ENCODE measurements at places on chromosomes 5 and 9. TPM values are rescaled to one million over a fixed set of nuclear protein-coding genes. Genes with fewer than 3 reads are reported as not detected.

ATG12 gene
- total RNA-seq: 59.6 TPM

PDLIM4 gene
- total RNA-seq: 8.9 TPM

OR1J2 gene
- not detected for total RNA-seq

- no peak overlapping the region for H3K27ac ChIP-seq
- no peak overlapping the region for H3K4me3 ChIP-seq
- H3K36me3 ChIP-seq: no peaks in the 10 kb centered on the region
- no peaks in the 10 kb centered on the region for H3K4me1 ChIP-seq
- H3K27me3 ChIP-seq: no peaks in the 10 kb centered on the region
- no peak for DNase-seq
These were observed 77.9 kb upstream of the RPS23 start for GRCh38 chr5:82356021-82356420.

DNA sequence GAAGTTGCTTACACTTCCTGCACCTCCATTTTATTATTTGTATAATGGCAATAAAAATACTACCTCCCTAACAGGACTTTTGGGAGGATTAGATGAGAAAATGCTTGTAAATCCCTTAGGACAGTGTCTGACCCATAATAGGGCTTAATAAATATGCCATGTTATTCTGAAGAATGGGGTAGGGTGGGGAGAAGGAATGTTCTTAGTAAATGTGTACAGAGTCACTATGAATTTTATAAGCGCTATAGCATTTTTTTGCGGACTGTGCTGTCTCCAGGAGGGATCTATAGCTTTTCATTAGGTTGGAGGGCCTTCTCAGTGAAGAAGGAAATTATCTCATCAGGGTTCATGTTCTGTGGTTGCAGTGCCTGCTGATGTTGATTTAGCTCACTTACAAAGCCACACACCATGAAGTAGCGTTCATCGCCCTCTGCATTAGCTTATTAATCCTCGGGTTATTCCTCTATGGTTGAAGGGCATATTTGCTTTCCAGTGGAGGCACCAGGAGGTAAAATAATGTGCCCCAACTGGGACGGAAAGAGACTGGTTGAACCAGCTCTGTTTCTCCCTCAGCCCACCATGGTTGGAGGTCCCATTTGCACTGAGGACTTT, 497.1 kb downstream of the ARHGEF28 start:
- peaks cover 3% of the 10 kb centered on the region for H3K4me1 ChIP-seq
- H3K27ac ChIP-seq: no peak overlapping the region
- DNase-seq: peak; percentile 49
- H3K4me3 ChIP-seq: no peak overlapping the region
- H3K27me3 ChIP-seq: peaks cover 11% of the 10 kb centered on the region

GRCh38 chr5:154202379-154203260, 12.1 kb downstream of the GALNT10 start:
- no peak for DNase-seq
- no peaks in the 10 kb centered on the region for H3K4me1 ChIP-seq
- H3K4me3 ChIP-seq: no peak overlapping the region
- no peaks in the 10 kb centered on the region for H3K27me3 ChIP-seq
- no peaks in the 10 kb centered on the region for H3K36me3 ChIP-seq

DNA sequence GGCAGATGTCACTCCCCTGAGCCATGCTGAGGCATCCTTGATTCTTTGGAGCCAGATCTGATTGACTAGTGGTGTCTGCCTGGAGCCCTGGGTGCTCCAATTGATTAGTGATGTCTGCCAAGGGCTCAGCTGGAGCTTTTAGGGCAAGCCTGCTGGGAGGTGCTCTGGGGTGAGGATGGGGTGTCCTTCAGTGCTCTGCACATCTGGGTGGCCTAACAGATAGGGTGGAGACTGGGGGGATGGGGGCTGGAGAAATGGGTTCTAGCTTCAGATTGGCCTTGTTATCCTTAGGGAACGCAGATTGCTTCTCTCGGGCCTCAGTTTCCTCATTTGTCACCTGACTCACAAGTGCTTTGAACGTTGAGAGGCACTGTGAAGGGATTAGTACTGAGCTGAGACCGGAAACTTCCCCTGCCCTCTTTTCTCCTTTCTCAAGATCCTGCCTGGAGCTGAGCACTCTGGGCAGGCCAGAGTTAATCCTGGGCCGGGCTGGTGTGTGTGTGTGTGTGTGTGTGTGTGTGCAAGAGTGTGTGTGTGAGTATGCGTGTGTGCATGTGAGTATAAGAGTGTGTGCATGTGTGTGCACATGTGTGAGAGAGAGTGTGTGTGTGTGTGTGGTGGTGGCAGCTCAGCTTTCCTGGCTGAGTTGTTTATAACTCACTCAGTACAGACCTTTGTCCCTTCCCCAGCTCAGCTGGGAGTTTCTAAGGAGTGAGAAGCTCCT, 5.6 kb upstream of the IER5L start:
- H3K4me3 ChIP-seq: no peak overlapping the region
- H3K27me3 ChIP-seq: no peaks in the 10 kb centered on the region
- peaks cover 5% of the 10 kb centered on the region for H3K4me1 ChIP-seq
- DNase-seq: peak; percentile 41
- no peaks in the 10 kb centered on the region for H3K36me3 ChIP-seq
- H3K27ac ChIP-seq: no peak overlapping the region

ENTPD2 gene
- total RNA-seq: not detected

ARSK gene
- 5.6 TPM for total RNA-seq

DNA sequence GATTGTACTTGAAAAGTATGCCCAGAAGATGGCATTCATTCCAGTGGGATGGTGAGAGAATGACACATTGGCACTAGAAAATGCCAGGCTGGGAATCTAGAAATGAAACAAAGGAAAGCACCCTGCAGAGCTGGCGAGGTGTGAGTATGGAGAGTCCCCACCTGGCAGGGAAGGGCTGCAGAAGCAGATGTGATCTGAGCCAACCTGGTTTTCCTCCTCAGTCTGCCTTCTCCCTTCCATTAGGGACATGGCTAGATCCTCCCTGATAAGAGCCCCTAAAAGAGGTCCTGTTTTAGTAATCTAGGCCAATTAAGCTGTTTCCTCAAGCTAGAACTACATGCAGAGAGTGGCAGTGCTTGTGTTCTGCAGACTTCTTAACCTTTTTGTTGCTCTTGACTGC, 24.7 kb upstream of the TNFSF15 start:
- H3K4me3 ChIP-seq: no peak overlapping the region
- H3K4me1 ChIP-seq: no peaks in the 10 kb centered on the region
- no peaks in the 10 kb centered on the region for H3K36me3 ChIP-seq
- peaks cover 5% of the 10 kb centered on the region for H3K27me3 ChIP-seq

DNA sequence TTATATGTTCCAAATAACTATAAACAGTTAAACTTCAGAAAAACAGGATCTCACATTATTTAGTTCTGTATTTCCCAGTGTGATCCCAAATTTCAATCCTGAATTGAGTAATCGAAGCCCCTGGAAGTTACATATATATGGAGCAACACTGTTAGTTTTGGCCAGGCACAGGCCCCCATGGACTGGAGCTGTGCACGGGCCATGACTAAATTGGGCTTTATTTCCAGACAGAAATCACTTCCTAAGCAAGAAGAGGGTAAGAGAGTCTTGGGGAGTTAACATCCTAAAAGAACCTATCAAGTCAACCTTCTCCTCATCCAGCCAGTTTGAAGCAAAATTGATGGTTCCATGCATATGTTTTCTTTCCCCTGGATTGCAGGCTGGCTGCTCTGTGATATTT, 393.0 kb downstream of the TMEM167A start:
- H3K4me3 ChIP-seq: no peak overlapping the region
- H3K36me3 ChIP-seq: no peaks in the 10 kb centered on the region
- H3K27ac ChIP-seq: no peak overlapping the region
- DNase-seq: no peak
- H3K4me1 ChIP-seq: peaks cover 4% of the 10 kb centered on the region

AHRR gene
- 2.2 TPM for total RNA-seq

DNA sequence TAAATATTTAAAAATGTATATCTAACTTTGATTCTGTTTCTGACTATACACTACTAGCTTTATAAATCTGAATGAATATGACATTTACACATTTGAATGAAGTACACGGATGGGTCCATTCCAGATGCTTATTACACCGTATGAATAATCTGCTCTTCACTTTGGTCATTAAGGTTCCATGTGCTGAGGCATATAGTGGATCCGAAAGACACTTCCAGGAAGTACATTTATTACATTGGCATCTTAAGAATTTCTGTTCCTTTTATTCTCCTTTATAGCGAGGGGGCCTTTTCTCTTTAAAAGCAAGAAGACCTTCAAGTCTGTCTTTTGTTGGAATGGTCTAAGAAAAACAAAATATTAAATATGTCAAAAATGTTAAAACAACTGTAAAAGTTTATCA, 147.6 kb downstream of the AUH start:
- H3K27me3 ChIP-seq: no peaks in the 10 kb centered on the region
- DNase-seq: peak; percentile 23
- no peak overlapping the region for H3K27ac ChIP-seq
- no peak overlapping the region for H3K4me3 ChIP-seq
- no peaks in the 10 kb centered on the region for H3K4me1 ChIP-seq

GRCh38 chr9:20619487-20620200, 2.7 kb downstream of the MLLT3 start:
- no peaks in the 10 kb centered on the region for H3K27me3 ChIP-seq
- H3K4me1 ChIP-seq: peaks cover 16% of the 10 kb centered on the region
- DNase-seq: peak; percentile 22
- H3K36me3 ChIP-seq: no peaks in the 10 kb centered on the region

CDX1 gene
- total RNA-seq: not detected

GRCh38 chr5:122880170-122880689, 34.8 kb downstream of the SNX24 start:
- no peaks in the 10 kb centered on the region for H3K36me3 ChIP-seq
- H3K4me3 ChIP-seq: no peak overlapping the region
- H3K27me3 ChIP-seq: no peaks in the 10 kb centered on the region
- no peaks in the 10 kb centered on the region for H3K4me1 ChIP-seq

PCDHGB7 gene
- 4.0 TPM for total RNA-seq

QRFP gene
- not detected for total RNA-seq

SPEF2 gene
- total RNA-seq: 1.5 TPM

SYNPO gene
- total RNA-seq: 10.0 TPM

DNA sequence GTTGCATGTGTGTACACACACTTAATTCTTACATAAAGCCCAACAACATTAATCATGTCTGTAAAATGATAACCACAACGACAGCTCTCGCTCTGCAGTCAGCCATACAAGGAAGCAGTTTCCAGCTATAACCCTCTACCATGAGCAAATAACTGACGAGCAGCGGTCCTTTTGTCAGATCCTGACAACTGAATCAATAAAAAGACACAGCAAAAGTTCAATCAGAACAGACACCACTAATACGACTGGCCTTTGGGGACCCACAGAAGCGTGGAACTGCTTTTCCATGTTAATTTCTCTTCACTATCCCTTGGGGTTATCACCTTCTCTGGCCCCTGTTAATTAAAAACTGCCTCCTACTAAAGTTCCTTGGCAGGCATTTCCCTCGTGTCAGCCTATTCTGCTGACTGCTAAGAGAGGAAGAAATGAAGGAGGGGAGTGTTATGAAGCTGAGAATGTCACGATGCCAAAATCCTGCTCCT, 722.8 kb upstream of the GRAMD2B start:
- H3K27ac ChIP-seq: no peak overlapping the region
- H3K4me1 ChIP-seq: no peaks in the 10 kb centered on the region
- H3K27me3 ChIP-seq: peaks cover 7% of the 10 kb centered on the region
- no peak for DNase-seq
- H3K4me3 ChIP-seq: no peak overlapping the region
- H3K36me3 ChIP-seq: no peaks in the 10 kb centered on the region

ADAMTSL2 gene
- 0.06 TPM for total RNA-seq

GRCh38 chr9:109002141-109002540, 11.2 kb downstream of the CTNNAL1 start:
- H3K4me1 ChIP-seq: no peaks in the 10 kb centered on the region
- H3K4me3 ChIP-seq: no peak overlapping the region
- no peak overlapping the region for H3K27ac ChIP-seq
- H3K27me3 ChIP-seq: no peaks in the 10 kb centered on the region
- no peaks in the 10 kb centered on the region for H3K36me3 ChIP-seq
- no peak for DNase-seq

GRCh38 chr5:98455665-98456064, 317.8 kb upstream of the RGMB start:
- H3K4me3 ChIP-seq: no peak overlapping the region
- no peaks in the 10 kb centered on the region for H3K27me3 ChIP-seq
- no peak overlapping the region for H3K27ac ChIP-seq
- DNase-seq: peak; percentile 7

- DNase-seq: no peak
- no peak overlapping the region for H3K27ac ChIP-seq
- H3K27me3 ChIP-seq: no peaks in the 10 kb centered on the region
- H3K36me3 ChIP-seq: no peaks in the 10 kb centered on the region
- no peaks in the 10 kb centered on the region for H3K4me1 ChIP-seq
These were observed 14.0 kb upstream of the PWWP2A start for GRCh38 chr5:160133071-160133917.

DNA sequence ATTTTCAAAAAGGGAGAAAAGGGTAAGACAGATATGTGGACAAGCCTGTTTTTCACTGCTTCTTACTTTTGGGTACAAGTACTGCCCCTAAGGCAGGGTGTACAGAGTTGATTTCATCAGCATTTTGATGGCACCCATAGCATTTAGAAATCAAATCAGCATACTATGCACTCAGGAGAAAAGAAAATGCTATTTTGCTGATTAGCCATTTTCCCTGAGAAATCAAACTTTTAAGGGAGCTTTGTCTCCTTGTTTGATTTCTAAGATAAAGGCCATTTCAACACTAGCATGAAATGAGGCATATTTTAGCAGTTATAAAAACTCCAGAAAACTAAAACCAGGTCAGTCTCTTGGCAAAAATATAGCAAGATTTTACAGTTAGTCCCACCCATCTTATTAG, 2269.4 kb upstream of the WWC1 start:
- H3K36me3 ChIP-seq: no peaks in the 10 kb centered on the region
- DNase-seq: no peak
- no peaks in the 10 kb centered on the region for H3K4me1 ChIP-seq
- peaks cover 33% of the 10 kb centered on the region for H3K27me3 ChIP-seq

- H3K27ac ChIP-seq: no peak overlapping the region
- H3K4me1 ChIP-seq: no peaks in the 10 kb centered on the region
- DNase-seq: no peak
- H3K27me3 ChIP-seq: no peaks in the 10 kb centered on the region
- no peaks in the 10 kb centered on the region for H3K36me3 ChIP-seq
These were observed 20.4 kb downstream of the ERGIC1 start for GRCh38 chr5:172854451-172854871.

GRCh38 chr5:66720780-66721179, 124.6 kb downstream of the MAST4 start:
- no peak overlapping the region for H3K4me3 ChIP-seq
- no peak for DNase-seq
- H3K4me1 ChIP-seq: no peaks in the 10 kb centered on the region
- no peak overlapping the region for H3K27ac ChIP-seq

GRCh38 chr5:107878661-107879060, 207.9 kb upstream of the EFNA5 start:
- no peak for DNase-seq
- no peaks in the 10 kb centered on the region for H3K4me1 ChIP-seq
- H3K4me3 ChIP-seq: no peak overlapping the region
- no peaks in the 10 kb centered on the region for H3K27me3 ChIP-seq

DNA sequence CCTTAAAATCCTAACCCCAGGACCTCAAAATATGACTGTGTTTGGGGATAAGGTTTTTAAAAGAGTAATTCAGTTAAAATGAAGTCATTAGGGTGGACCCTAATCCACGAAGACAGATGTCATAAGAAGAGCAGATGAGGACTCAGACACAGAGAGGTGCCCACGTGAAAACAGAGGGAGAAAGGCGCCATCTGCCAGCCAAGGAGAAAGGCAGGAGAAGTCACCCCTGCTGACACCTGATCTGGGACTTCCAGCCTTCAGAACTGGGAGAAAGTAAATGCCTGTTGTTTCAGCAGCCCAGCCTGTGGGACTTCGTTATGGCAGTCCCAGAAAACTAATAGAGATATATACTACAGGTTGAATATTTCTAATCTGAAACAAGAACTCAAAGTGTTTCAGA, 67.4 kb downstream of the ROR2 start:
- H3K4me3 ChIP-seq: no peak overlapping the region
- H3K36me3 ChIP-seq: no peaks in the 10 kb centered on the region
- H3K27me3 ChIP-seq: no peaks in the 10 kb centered on the region
- no peak for DNase-seq
- H3K4me1 ChIP-seq: peaks cover 5% of the 10 kb centered on the region
- H3K27ac ChIP-seq: no peak overlapping the region

Measured in A673 (cell line).